Heart right ventricle (tissue), 16 donors: ENCODE measurements at places on chromosomes 3 and 15. TPM values are rescaled to one million over a fixed set of nuclear protein-coding genes. Genes with fewer than 3 reads are reported as not detected.

- no peak for DNase-seq
These were observed 51.6 kb downstream of the SUCLG2 start for GRCh38 chr3:67602816-67603215.

Gene ZNF660
- 1.1 TPM for polyA plus RNA-seq

DNA sequence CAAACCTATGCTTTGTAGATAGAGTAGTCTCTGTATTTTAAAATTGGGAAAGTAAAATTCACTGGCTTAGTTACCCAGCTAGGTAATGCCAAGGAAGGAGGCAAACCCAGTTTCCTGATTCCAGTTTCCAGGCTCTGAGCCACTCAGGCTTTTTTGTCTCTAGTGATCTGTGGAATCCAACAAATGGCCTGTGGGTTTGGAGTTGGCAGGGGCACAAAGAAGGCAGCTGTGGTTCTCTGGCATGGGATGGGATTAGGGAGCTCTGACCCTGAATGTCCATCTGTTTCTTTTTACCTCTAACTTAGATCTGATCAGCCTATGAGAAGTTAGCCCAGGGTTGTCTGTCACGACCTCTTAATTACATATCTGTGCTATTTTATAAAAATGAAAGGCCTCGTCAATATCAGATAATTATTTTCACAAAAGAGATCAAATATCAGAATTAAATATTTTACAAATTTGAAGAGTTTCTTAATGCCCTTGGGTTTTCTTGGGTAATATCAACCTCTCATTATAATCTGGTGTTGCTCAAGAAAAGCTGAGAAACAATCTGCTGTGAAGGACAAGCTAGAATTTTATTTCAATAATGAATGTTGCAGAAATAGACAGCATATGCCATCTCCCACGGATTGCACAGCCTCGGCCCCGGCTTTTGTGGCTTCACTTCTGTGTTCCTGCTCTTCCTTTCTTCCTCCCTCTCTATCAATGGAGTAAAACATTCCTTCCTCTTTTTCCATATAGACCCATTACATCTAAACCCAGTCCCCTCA lies 63.7 kb upstream of the DAZL start:
- no peak for DNase-seq

DNA sequence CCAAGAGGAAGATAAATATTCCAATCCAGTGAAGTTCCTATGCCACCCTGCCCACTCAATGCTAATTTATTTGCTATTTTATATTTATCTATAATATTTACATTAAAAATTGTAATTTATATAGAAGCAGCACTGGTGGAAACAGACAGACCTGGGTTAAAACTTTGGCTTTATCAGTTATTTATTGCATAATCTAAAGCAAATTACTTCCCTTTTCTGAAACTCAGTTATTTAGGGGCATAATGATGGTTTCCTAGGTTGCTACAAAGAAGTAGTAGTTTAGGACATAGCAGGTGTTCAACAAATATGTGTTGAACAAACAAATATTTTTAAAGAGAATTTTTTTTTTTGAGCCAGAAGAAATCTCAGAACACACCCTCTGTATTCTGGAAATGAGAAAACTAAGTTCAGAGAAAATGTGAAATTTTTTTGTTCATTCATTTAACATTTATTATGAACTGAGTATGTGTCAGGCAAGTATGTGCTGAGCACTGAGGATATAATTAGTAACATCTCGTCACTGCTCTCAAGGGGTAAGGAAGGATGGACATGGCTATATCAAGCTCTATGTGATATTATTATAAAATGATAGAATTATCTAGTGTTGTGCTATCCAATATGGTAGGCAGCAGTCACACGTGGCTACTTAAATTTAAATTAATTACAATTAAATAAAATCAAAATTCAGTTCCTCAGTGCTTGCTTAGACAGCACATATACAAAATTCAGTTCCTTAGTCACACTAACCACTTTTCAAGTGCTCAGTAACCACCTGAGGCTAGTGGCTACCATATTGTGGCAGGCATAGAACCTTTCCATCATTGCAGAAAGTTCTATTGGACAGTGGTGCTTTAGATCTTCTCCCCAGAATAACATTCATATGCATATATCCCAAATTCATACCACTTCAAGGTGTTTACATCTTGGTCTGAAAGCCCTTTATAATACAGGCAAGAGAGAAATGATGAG lies 7.0 kb upstream of the UBE2Q2 start:
- DNase-seq: no peak

DNA sequence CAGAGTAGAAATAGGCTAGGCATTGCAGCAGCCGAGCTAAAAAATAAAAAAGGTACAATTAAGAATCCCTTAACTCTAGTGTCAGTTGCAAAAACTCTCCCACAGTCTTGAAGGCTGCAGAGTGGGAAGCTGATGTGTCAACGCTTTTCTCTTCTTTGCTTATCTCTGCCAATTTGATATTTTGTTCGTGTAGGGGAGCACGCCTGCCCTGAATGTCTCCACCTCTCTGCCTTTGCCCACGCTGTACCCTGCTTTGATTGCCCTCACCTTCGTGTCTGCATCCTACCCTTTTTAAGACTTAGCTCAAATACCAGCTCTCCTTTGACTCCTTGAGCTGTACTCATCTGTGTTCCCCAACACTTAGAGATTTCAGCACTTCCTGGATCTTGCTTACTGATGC lies 155.4 kb upstream of the CADPS start:
- DNase-seq: no peak

DNA sequence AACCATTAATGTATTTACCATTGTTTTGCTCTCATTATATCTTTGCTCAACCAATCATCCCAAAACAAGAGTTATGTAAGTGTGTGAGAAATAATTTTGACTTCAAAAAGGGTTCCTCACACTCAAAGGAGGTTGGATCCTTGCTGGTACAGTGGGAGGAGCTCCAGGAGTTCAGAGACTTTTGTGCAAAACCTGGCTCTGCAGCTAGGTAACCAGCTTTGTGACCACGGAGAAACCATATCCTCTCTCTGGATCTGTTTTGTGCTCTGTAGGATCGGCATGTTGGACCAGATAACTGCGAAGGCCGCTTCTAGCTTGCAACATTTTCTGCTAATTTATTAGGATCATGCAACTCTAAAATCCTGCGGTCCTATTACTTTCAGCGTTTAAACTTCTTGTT lies 128.6 kb upstream of the LIPC start:
- DNase-seq: no peak

DNA sequence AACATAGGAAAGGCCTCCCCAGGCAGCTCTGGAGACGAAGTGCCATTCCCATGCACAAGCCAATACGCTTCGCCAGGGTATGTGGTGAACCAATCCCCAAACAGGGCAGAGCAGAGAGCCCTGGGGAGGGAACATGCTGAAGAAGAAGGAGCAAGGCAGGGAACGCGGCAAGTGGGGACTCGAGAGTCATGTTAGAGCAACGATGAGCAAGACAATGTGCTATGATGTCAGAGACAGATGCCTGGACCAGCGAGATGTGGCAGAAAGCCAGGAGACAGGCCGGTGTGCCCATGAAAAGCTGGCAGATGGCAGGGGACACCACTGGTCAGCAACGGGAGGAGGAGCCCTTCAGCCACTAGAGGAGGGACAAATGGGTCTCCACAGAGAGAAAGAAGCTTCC lies 39.6 kb downstream of the NIPA2 start:
- no peak for DNase-seq

Gene FEZF2
- polyA plus RNA-seq: not detected

Gene CELF6
- 1.4 TPM for polyA plus RNA-seq

DNA sequence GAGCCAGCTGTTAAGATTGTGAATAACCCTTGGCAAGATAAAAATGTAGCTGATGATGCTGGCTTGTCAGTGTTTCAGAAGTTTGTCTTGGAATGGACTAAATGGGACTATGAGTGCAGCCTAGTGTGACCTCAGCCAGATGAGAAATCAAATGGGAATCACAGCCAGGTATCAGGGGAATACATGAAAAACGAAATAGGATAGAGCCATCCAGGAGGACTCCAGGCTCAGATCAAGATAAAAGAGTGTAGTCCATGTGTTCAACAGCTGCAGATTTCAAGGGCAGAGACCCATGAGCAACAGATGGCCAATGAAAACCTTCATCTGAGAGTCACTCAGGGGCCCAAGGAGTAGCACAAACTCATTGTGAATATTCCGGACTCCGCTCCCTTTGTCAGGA lies 1080.9 kb upstream of the CADM2 start:
- DNase-seq: no peak

DNA sequence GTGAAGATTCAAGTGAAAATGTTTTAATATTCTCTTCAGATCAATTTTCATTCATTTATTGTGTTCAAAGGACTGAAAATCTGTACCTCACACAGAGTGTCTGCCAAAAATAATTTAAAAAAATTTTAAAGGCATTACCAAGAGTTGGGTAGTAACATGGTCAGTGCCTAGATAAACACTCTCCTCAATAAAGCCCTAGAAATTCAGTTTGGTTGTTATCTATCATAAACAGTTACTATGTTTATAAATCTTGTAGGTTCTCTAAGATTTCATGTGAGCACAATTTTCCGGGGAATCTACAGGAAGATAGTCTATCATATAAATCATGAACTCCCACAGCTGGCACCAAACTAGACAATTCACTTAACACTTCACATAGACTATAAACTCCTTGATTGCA lies 128.6 kb downstream of the GSK3B start:
- no peak for DNase-seq

Gene DLL4
- polyA plus RNA-seq: 8.7 TPM

GRCh38 chr15:65055201-65055870 lies 10.1 kb downstream of the SLC51B start:
- DNase-seq: no peak
